ENCODE measurements at places on chromosomes 5 and 9.
A peak's percentile ranks its signal among the peaks of the same experiment; 100 is the strongest.

DNA sequence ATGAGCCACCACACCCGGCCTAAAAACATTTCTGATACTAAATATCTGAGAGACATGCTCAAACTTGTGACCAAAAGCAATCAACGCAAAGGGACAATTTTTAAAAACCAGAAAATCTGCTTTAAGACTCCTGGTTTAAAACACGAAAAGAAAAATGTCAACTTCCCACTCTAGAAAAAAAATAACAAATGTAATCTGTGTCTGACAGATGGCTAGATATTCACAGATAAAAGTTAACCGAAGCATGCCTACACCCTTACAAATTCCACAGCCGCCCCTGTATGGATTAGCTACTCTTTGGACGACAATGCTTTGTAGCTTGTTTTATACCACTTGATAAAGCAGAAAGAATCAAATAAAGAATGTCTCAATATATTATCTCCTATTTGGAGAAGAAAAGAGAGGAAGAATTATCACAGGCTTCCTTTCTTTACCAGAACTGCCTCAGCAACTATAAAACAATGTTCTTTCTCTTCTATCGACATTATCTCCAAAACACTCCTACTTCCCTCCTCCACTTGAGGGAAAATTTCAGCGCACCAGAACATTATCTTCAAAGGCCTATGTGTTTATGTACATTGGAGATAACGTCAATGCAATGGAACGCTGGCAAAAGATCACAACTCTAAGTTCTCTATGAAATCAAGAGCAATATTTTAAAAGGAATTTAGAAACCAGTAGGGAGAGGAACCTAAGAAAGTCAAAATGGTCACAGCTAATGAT, 26.2 kb downstream of the CEMIP2 start:
- no peak for DNase-seq

DNA sequence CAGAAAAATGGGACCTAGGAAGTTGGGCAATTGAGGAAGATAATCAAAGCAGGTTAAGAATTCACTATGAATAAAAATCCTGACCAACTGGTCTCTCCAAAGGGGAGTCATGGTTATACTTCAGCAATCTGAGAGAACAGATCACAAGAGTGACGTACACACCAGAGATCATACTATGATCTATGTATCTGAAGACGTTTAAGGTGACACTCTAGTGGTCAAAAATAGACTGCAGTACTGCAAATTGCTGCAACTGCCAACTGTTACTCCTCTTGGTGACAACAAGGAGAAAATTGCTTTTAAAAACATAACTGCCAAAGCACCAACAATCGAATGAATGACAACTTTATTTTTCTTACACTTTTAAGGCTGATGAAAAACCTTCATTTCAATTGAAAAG, 4.9 kb downstream of the AK6 start:
- no peak for DNase-seq

GRCh38 chr9:10387282-10387681, 225.5 kb downstream of the PTPRD start:
- DNase-seq = no peak

GRCh38 chr5:150195736-150196485, 6.0 kb downstream of the SLC6A7 start:
- DNase-seq = no peak

- no peak for DNase-seq
These were observed 57.7 kb upstream of the EXOC3 start for GRCh38 chr5:385321-385720.

DNA sequence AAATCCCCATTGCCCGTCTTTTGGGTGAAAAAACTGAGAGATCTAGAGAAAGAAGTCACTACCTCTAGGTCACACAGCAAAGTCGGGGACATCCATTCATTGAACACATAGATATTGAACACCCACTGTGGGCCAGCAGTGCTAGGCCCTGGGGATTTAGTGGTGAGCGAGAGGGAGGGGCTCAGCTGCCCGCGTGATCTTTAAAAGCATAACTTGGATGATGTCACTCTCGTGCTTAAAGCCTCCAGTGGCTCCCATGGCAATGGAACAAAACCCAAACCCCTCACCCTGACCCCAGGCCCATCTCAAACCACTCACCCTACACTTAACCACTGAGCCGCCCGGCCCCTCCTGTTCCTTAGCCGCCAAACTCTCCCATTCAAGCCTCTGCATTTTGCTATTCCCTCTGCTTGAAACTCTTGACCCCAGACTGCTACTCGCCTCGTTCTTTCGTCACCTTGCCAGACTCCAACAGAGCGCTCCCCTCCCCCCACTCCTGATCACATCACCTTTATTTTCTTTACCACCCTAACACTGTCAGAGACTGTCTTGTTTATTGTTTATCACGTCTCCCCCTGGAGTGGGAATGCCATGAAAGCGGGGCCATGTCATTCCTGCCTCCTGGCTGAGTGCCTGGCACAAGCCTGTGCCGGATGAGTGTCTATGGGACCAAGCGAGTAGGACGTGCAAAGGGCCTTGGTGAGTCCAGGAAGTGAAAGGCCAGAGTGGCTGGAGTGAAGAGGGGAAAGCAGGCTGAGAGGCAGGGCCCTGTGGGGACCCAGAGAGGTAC, 710 bp upstream of the PIP5KL1 start:
- peak; percentile 83 for DNase-seq

DNA sequence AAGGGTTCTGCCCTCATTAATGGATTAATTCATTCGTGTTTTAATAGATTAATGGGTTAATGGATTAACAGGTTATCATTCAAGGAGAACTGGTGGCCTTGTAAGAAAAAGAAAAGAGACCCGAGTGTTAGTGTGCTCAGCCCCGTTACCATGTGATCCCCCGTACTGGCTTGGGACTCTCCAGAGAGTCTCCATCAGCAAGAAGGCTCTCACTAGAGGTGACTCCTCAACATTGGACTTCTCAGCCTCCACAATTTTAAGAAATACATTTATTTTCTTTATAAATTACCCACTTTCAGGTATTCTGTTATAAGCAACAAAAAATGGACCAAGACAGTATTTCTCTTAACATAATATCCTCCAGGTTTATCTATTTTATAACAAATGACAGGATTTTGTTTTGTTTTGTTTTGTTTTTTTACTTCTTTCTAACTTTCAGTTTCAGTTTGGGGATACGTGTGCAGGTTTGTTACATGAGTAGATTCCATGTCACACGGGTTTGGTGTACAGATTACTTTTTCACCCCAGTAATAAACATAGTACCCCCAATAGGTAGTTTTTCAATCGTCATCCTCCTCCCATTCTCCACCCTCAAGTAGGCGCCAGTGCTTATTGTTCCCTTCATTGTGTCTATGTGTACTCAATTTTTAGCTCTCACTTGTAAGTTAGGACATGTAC, 456.1 kb downstream of the DNAH5 start:
- DNase-seq = no peak
